DMS 273 treated with DMSO at 0.1 percent for 48 hours (cell line): ENCODE measurements at places on chromosomes 7 and 10.

DNA sequence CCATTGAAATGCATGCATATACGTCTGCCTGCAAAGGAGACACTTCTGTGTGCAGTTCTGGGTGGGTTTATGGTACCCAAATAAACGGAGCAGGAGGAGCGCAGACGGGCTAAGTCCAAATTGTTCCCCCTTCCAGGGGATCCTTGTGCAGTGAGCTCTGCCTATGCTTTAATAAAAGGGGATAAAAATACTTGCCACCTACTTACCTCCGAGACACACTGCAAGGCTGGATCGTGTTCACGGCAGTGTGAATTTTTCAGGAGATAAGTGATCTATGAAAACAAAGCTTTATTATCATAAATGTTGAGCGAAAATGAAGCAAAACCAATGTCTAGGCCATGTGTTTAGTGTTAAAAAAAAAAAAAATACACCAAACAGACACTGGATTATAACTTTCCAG lies 308.8 kb upstream of the AOAH start:
- DNase-seq = no peak

DNA sequence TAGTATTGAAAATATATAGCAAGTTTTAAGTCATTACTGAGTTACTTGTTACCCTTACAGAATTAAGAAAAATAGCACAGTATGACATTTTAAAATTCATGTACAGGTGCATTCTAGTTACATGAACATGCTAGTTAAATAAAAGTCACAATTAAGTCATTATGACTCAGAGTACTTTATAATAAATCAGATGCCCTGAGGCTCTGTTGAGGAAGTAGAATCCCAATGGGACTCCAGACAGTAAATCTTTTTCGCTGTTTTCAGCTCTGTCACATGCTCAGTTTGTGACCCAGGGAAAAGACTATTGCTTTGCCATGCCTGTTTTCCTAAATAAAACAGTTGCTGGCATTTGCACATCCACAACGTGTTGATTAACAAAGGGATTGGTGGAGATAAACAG lies 21.0 kb downstream of the NUDT13 start:
- DNase-seq = no peak

- DNase-seq = no peak
Measured at GRCh38 chr10:114257498-114257897, 18.4 kb downstream of the VWA2 start.

DNA sequence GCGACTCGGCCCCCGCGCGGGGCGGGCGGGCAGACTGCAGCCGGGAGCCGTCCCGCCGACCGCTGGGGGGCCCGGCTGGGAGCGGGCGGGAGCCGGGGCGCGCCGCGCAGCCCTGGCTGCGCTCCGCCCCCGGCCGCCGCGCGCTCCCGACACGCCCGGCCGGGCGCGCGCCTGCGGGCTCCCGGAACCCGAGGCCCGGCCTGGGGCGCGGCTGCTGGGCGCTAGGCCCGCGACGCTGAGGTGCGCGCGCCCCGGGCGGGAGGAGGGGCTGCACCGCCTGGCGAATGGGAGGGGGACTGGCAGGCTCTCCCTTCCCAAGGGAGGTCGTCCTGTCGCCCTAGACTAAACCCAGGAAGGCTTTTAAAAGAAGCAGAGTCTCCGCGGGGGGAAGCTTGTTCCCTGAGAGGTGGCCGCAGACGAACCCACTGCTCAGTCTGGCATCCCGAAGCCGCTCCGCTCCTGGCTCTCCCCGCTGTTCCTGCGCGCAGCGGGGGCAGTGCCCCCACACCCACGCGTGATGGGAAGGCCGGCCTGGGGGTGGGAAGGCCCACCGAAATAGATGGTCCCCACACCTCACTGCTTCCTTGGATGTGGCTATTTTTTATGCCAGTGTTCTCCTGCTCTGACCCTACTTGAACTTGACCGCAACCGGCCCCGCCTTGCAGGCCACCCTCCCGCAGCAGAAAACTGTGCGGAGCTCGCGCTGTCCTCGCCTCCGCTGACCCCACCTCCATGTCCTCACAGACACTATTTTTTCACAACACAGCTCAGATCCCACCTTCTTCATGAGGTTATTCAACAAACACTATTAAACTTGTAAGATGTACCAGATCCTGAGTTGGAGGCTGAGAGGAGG lies at the start of gene VOPP1:
Gene VOPP1, minus strand, starts transcription at position 125 of the 856 bp plus-strand sequence. CDS start 178 bp downstream, outside the sequence.
- no peak for DNase-seq

DNA sequence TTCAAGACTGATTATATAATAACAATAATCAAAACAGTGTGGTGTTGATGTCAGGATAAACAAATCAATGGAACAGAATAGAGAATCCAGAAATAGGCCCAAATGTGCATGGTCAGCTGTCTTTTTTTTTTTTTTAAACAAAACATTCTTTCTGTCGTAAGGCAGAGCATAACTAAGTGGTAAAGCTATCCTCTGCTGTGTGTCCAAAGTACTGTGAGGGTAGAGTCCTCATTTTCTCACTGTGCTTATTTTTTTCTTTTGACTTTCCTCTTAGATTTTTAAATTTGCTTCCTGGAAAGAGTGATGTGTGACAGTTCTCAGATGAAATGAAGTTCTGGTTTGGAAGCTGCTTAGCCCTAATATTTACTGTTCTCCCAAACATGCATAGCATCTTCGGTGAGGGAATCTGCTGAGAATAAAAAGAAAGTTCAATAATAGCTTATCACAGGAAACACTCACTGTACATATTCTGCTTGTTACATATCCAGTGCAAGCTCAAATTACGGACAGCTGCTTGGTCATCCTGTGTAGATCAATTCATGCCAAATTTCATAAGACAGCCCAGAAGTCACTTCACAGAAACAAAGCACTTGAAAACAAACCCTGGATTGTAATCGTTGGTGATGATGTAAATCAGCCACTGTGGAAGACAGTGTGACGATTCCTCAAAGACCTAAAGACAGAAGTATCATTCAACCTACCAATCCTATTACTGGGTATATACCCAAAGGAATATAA lies 423.9 kb downstream of the NEBL start:
- no peak for DNase-seq

DNA sequence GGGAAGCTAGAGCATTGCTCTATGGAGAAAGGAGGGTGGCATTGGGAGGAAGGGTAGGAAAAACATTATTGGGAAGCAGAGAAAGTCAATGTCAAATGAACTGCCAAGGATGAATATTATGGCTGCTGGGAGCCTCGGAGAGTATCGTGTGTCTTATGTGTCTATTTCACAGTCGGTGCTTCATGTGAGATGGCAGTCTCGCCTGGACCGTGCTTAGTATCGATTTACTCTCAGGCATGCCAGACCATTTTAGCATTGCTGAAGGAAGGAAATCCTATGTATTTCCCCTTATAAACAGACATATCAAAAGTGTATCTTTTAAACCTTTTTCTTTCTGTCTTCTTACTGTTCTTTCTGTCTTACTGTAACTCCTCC lies 612.6 kb downstream of the AUTS2 start:
- DNase-seq = peak; percentile 27

DNA sequence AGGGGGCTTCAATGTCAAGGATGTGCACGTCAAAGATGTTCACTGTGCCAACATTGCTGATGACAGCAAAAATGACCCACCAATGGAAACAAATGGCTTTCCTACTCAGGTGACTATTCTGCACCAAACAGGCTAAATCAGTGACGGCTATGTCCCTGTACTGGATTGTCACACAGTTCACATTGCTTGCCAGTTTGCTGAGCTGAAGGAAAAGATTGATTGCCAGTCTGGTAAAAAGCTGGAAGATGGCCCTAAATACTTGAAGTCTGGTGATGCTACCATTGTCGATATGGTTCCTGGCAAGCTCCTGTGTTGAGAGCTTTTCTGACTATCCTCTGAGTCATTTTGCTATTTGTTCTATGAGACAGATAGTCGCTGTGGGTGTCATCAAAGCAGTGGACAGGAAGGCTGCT lies 202.2 kb upstream of the ETV1 start:
- no peak for DNase-seq

DNA sequence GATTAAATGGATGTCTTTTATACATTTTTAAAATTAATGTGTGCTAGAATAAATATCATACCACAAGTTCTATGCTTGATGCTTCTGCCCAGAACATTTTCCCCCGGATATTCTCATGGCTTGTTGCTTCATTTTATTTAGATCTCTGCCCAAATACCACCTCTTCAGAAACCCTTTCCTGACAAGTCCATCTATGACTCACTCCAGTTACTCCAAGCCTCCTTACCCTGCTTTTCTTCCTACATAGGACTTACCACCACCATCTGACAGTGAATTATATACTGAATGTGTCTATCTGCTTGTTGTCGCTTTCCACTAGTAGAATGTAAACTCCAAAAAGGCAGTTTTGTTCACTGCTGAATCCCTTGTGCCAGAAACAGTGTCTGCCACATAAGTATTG lies 19.1 kb upstream of the ERVW-1 start:
- no peak for DNase-seq

DNA sequence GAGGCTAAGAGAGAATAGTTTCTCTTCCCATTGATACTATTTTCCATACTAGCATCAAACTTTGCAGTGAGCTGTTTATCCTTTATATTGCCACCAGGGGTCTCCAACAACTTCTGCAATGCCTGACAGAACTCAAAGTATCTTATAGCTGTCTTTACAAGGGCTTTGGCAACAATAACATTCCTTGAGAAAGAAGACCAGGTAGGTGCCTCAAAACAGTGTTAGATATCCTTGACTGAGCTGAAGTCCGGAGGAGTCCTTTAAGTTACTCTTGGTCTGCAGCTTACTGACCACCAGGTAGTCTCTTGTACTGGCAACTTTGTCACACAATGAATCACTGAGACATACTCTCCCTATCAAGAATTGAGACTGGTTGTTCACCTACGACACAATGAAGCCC lies 30.0 kb upstream of the TES start:
- DNase-seq = peak; percentile 34

GRCh38 chr7:91800389-91800788 lies 80.1 kb downstream of the MTERF1 start:
- no peak for DNase-seq

- no peak for DNase-seq
Measured at GRCh38 chr10:31706464-31707092, 222.1 kb downstream of the ARHGAP12 start.

GRCh38 chr7:38775506-38776175 lies 133.3 kb downstream of the VPS41 start:
- no peak for DNase-seq

- no peak for DNase-seq
Measured at GRCh38 chr7:145916776-145917175, 199.8 kb upstream of the CNTNAP2 start.

- DNase-seq = no peak
Measured at GRCh38 chr7:43511769-43512515, 71.0 kb upstream of the STK17A start.

DNA sequence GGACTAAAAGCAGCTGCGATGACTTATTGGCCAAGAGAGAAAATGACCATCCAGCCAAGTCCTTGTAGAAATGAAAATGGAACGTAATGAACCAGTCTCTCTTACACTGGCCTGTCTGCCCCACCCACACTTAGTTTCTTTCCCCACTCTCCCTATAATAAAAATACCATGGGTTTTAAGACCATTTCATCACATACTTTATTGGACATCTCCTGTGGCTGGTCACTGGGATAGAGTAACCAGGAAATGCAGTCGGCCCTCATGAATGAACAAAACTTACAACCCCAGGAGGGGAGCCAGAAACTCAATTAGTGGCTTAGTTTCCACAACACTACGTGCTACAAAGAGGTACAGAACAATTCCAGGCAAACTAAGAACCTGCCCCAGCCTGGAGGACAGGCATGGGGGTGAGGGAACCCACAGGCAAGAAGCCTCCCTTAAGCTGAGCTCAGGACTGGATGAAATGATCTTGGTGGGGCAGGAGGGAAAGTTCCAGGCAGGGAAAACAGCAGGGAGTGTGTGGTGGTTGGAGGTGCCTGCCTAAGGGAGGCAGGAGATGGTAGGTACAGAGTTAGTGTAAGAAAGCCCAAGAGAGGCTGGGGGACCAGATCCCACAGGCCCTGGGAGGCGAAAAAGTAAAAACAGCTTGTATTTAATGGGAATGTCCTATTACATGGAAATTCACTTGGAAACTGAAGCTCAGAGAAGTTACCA lies 29.6 kb downstream of the MKI67 start:
- DNase-seq = no peak

GRCh38 chr7:138606236-138606635 lies 94.9 kb downstream of the SVOPL start:
- DNase-seq = no peak

GRCh38 chr10:87915989-87916388 lies 52.6 kb downstream of the PTEN start:
- no peak for DNase-seq

DNA sequence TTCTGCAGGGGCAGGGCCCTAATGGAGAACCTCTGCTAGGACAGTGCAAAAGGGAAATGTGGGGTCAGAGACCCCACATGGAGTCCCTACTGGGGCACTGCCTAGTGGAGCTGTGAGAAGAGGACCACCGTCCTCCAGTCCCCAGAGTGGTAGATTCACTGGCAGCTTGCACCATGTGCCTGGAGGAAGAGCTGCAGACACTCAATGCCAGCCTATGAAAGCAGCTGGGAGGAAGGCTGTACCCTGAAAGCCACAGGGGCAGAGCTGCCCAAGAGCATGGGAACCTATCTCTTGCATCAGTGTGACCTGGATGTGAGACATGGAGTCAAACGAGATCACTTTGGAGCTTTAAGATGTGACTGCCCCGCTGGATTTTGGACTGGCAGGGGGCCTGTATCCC lies 20.3 kb upstream of the GNAT3 start:
- no peak for DNase-seq

DNA sequence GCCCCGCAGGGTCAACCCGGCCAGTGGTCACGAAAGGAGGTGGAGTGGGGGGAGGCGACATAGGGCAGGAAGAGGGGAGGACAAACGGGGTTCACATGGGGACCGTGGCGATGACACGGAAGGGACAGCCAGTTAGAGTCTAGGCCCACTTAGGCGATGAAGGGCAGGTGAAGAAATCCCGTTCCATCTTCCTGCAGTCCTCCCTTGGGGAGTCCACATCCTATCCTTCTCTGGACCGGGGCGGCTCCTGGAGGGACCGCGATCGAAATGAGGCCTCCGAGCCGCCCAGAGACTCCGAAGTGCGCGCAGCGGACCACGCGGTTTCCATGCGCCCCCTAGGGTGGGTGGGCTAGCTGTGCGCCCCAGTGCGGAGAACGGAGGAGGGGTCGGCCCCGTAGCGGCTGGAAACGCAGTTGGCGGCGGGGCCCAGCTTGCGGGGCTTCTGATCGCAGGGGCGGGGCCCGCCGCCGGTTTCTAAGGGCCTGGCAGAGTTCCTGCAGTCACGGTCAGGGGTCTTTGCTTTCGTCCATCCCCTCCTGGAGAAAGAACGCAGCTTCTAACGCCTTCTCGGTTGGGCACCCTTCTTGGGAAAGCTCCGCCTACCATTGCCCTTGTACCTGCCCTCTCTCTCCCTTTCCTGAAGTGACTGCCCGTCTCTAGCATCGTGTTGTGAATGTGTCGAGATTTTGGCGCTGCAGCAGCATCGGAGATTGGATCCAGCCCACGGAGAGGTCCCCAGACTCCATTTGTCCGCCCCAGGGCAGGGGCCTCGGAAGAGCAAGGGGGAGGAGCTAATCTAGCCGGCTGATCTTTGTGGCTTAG lies 17.9 kb upstream of the TMEM225B start:
- peak; percentile 55 for DNase-seq
